Stomach (tissue), 19 donors: ENCODE measurements at places on chromosomes 7 and 10. TPM values are rescaled to one million over a fixed set of nuclear protein-coding genes. Genes with fewer than 3 reads are reported as not detected.
A peak's percentile ranks its signal among the peaks of the same experiment; 100 is the strongest.

GRCh38 chr10:127802531-127803095, 65.6 kb downstream of the FOXI2 start:
- no peaks in the 10 kb centered on the region for H3K36me3 ChIP-seq
- no peak for DNase-seq
- H3K4me1 ChIP-seq = no peaks in the 10 kb centered on the region
- no peak overlapping the region for H3K27ac ChIP-seq
- no peaks in the 10 kb centered on the region for H3K27me3 ChIP-seq

- no peak overlapping the region for H3K4me3 ChIP-seq
- DNase-seq = peak; percentile 45
- no peaks in the 10 kb centered on the region for H3K36me3 ChIP-seq
- no peaks in the 10 kb centered on the region for H3K4me1 ChIP-seq
- H3K27me3 ChIP-seq = peaks cover 36% of the 10 kb centered on the region
Measured at GRCh38 chr10:129030996-129031843, 435.8 kb upstream of the MGMT start.

DNA sequence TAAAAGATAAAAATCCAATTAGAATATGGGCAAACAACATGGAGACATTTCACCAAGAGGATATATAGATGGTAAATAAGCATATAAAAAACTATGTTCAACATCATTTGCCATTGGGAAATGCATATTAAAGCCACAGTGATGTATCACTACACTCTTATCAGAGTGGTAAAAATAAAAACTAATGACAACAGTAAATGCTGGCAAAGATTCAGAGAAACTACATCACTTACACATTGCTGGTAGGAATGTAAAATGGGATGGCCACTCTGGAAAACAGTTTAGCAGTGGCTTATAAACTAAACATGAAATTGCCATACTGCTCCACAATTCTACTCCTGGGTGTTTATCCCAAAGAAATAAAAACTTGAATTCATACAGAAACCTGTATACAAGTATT, 59.2 kb downstream of the CROT start:
- H3K27ac ChIP-seq = no peak overlapping the region
- H3K4me3 ChIP-seq = no peak overlapping the region
- DNase-seq = no peak
- no peaks in the 10 kb centered on the region for H3K36me3 ChIP-seq
- H3K4me1 ChIP-seq = no peaks in the 10 kb centered on the region

DNA sequence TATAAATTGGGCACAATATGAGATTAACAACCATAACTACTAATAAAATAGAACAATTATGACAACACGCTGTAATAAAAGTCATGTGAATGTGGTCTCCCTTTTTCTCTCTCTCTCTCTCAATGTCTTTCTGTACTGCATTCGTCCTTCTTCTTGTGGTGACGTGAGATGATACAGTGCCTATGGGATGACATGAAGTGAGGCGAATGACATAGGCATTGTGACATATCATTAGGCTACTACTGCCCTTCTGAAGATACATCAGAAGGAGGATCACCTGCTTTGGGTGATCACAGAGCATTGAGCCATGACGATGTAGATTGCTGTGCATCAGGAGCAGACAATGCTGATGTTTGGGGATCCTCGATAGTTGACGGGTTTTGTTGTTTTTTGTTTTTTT, 171.6 kb downstream of the HERPUD2 start:
- no peak overlapping the region for H3K4me3 ChIP-seq
- H3K27me3 ChIP-seq = no peaks in the 10 kb centered on the region
- DNase-seq = no peak
- H3K27ac ChIP-seq = no peak overlapping the region
- no peaks in the 10 kb centered on the region for H3K36me3 ChIP-seq

DNA sequence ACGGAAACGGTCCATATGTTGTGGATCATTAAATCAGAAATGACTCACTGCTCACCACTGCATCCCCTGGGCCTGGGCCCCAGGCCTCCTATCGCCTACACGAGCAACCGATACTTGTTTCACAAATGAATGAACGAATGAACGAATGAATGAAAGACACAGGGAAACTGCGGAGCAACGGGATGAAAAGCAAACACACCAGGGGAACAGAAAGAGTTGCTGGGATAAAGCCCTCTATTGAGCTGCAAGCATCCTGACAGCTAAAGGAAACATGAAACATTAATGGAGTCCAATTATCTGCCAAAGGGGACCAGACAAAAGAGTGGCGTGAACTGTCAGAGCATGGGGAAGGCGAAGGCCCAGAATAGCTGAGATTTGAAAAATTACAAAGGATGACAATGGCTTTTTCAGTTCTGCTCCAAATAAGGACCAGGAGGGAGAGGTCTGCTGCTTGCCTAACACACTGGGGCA, 92.1 kb downstream of the GRB10 start:
- H3K27me3 ChIP-seq = no peaks in the 10 kb centered on the region
- no peak for DNase-seq
- no peak overlapping the region for H3K27ac ChIP-seq
- H3K36me3 ChIP-seq = peaks cover 5% of the 10 kb centered on the region
- no peaks in the 10 kb centered on the region for H3K4me1 ChIP-seq

GRCh38 chr10:131802156-131802915, 98.5 kb upstream of the PPP2R2D start:
- H3K27me3 ChIP-seq = no peaks in the 10 kb centered on the region
- H3K36me3 ChIP-seq = no peaks in the 10 kb centered on the region
- H3K4me3 ChIP-seq = no peak overlapping the region
- H3K27ac ChIP-seq = no peak overlapping the region
- H3K4me1 ChIP-seq = no peaks in the 10 kb centered on the region

The ABCB1 gene
- 4.9 TPM for total RNA-seq

The TBXAS1 gene
- total RNA-seq = 57.8 TPM
